Left colon (tissue), 2 donors: ENCODE measurements at places on chromosomes 5 and 9. TPM values are rescaled to one million over a fixed set of nuclear protein-coding genes. Genes with fewer than 3 reads are reported as not detected.
A peak's percentile ranks its signal among the peaks of the same experiment; 100 is the strongest.

CNTNAP3 gene
- total RNA-seq, result 2.3 TPM

AGXT2 gene
- not detected for total RNA-seq

PLPP7 gene
- total RNA-seq, result 0.43 TPM

DNA sequence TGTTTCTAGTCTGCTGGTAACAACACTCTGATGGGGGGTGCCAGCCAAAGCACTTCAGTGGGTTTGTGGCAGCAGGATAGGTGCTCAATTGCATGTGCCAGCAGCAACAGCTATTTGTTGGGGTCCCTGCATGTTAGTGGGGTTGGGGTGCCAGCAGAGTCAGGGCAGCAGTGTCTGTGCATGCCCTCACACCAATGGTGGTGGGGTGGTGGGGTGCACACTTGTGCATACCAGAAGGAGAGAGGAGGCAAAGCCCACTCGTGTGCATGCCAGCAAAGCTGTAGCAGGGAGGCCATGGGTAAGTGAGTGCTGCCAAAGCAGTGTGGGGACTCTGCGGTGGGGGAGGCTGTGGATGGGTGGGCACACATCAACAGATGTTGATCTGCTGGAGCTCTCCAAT is 232.2 kb downstream of the GABRG2 start:
- DNase-seq, result no peak

DNA sequence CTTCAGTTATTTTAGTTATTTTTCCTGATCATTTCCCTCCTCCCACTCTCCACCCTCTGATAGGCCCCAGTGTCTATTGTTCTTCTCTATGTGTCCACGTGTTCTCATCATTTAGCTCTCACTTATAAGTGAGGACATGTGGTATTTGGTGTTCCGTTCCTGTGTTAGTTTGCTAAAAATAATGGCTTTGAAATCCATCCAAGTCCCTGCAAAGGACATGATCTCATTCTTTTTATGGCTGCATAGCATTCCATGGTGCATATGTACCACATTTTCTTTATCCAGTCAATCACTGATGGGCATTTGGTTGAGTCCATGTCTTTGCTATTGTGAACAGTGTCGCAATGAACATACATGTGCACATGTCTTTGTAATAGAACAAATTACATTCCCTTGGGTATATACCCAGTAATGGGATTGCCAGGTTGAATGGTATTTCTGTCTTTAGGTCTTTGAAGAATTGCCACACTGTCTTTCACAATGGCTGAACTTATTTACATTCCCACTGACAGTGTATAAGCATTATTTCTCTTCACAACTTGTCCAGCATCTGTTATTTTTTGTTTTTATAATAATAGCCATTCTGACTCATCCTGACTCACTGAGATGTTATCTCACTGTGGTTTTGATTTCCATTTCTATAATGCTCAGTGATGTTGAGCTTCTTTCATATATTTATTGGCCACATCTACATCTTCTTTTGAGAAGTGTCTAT is 17.2 kb upstream of the DIRAS2 start:
- no peak for DNase-seq

GRCh38 chr9:134486596-134486995 is 155.0 kb upstream of the COL5A1 start:
- DNase-seq, result peak; percentile 5
